ENCODE measurements at places on chromosomes 1 and 21. TPM values are rescaled to one million over a fixed set of nuclear protein-coding genes. Genes with fewer than 3 reads are reported as not detected.

TIE1 gene
- 38.5 TPM for total RNA-seq

MAP1LC3C gene
- total RNA-seq = 1.3 TPM

DNA sequence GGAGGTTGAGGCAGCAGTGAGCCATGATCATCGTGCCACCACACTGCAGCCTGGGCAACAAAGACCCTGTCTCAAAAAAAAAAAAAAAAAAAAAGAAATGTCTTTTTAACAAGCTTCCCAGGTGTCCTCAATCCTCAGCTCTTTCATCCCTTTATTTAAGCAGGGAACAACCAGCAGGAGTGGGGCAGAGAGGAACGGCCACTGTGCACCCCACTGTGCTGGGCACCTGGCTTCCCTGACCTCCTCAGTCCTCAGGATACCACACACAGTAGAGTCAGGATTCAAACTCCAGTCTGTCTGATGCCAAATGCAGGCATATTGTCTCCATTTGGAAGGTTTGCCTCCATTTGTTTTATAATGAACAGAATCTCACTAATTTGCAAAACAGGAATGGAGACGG is 19.8 kb upstream of the PTAFR start:
- DNase-seq = no peak
- H3K27me3 ChIP-seq = no peaks in the 10 kb centered on the region
- H3K4me1 ChIP-seq = no peaks in the 10 kb centered on the region
- peaks cover 40% of the 10 kb centered on the region for H3K36me3 ChIP-seq
- no peak overlapping the region for H3K27ac ChIP-seq

GJC2 gene
- total RNA-seq = 2.3 TPM

DNA sequence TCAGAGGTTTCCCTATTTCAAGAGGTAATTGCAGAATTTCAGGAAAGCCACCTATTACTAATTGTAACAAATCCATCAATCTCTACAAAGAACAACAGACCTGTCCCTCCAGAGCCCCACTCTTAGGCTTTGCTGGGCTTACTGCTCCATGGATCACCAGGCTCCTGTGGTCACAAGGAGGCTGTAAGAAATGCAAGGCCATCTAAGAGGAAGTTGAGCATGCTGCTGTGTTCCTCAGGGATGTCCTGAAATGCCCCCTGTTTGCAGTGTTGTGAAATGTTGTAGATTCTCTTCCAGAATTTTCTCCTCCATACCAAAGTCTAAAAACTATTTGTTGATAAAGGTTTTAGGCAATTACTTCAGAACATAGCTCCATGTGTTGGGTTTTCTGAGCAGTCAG is 24.4 kb upstream of the DUSP23 start:
- no peak for DNase-seq
- H3K27me3 ChIP-seq = no peaks in the 10 kb centered on the region
- peaks cover 36% of the 10 kb centered on the region for H3K4me1 ChIP-seq

DNA sequence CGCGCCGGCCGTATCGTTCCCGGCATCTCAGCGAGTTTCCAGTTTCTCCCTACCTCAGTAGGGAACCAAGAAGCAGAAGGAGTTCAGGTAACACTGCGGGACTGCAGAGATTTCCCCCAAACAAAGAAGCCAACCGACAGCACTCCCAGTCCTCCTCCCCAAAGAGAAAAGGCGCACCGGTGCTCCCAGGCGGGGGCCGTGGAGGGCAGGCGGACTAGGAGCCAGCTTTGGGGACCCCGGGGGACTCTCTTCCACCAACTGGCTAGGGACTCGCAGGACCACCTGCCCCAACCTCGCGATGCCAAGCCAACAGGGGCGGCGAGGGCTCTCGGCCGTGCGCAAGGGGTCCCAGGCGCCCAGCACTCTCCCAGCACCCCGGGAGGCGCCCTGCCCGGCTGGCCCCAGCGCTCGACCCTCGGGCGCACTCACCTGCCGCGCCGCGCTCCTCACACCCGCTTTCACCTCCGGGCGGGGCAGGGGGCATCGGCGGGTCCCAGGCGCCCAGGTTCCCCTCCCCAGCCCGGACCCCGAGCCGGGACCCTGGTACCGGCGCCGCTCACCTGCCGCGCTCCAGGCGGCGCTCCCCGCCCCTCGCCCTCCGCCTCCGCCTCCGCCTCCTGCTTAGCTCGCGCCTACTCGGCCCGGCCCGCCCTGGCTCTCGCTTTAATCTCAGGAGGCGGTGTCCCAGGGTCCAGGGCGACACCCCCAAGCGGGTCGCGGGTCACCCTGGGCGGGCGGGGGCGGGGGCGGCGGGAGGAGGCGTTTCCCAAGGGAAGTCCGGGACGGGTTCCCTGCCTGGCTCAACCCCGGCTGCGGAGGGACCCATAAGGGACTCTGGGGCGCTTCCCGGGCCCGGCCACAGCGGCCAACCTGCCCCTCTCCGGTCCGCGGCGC is at the start of gene TMPRSS2:
Gene TMPRSS2 (minus strand): TSS at position 638 of the 894 bp plus-strand sequence. CDS start 10,025 bp downstream, outside the sequence.
- no peaks in the 10 kb centered on the region for H3K36me3 ChIP-seq
- peak within 1 kb of the TSS; percentile 34 for H3K4me3 ChIP-seq
- H3K27ac ChIP-seq = peak within 1 kb of the TSS; percentile 60
- H3K27me3 ChIP-seq = peaks cover 80% of the 10 kb centered on the region

RCSD1 gene
- 21.5 TPM for total RNA-seq

DNA sequence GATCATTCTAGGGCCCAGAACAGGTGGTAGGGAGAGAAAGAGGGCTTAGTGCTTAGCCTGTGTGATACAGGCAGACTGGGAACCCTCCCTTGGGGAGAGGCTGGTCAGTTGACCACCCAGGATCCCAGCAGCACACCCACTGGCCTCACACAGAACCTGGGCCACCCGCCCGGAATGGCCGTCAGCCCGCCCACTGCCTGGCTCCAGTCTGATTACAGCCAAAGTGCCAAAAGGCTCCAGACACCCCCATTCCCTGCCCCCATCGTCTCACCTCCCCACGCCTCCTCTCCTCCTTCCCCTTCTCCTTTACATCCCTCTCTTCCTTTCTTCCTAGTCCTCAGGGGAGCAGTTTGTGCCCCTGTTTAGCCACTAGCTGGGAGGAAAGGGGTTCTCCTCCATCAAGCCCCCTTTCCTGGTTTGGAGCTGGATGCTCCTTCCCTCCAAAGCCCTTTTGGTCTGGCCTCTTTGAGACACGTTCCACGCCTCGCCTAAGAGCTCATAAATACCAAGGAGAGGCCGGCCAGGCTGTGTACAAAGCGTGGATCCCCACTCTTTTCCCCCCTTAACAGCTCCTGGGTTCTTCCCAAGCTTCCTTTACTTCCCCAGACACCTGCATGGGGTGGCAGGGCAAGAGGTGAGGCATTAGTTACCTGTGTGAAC is 4.6 kb upstream of the WNT2B start:
- no peak overlapping the region for H3K27ac ChIP-seq
- peaks cover 17% of the 10 kb centered on the region for H3K27me3 ChIP-seq
- DNase-seq = no peak
- H3K4me1 ChIP-seq = peaks cover 35% of the 10 kb centered on the region
- no peak overlapping the region for H3K4me3 ChIP-seq
- no peaks in the 10 kb centered on the region for H3K36me3 ChIP-seq

TRIM67 gene
- not detected for total RNA-seq

GPX7 gene
- 12.6 TPM for total RNA-seq

All from left lung (tissue), 14 donors.